BE2C (cell line): ENCODE measurements at places on chromosomes 3 and 15.
A peak's percentile ranks its signal among the peaks of the same experiment; 100 is the strongest.

- DNase-seq = no peak
Measured at GRCh38 chr15:33458421-33458820, 147.7 kb downstream of the RYR3 start.

- DNase-seq = no peak
Measured at GRCh38 chr3:193168931-193169330, 72.1 kb upstream of the PLAAT1 start.

DNA sequence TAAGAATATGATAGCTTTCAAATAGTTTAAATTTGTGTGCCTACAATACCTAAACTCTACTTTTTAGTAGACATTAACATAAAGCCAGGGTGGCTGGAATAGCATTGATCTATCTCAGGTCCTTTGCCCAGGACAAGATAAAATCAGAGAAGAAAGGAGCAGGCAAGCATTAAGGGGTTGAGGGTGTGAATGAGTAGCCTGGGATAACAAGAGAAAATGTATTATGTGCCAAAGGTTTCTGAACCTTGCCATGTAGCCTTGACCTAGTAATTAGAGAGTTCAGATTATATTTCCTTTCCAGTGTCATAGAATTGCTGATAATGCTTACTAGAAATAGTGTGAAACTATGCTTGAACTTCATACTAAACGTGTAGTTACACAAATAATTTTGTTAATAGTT lies 22.9 kb downstream of the ATP11B start:
- DNase-seq = no peak

GRCh38 chr3:162368417-162368816 lies 871.8 kb downstream of the OTOL1 start:
- DNase-seq = no peak

- no peak for DNase-seq
Measured at GRCh38 chr3:138222942-138223287, 35.8 kb downstream of the ARMC8 start.

DNA sequence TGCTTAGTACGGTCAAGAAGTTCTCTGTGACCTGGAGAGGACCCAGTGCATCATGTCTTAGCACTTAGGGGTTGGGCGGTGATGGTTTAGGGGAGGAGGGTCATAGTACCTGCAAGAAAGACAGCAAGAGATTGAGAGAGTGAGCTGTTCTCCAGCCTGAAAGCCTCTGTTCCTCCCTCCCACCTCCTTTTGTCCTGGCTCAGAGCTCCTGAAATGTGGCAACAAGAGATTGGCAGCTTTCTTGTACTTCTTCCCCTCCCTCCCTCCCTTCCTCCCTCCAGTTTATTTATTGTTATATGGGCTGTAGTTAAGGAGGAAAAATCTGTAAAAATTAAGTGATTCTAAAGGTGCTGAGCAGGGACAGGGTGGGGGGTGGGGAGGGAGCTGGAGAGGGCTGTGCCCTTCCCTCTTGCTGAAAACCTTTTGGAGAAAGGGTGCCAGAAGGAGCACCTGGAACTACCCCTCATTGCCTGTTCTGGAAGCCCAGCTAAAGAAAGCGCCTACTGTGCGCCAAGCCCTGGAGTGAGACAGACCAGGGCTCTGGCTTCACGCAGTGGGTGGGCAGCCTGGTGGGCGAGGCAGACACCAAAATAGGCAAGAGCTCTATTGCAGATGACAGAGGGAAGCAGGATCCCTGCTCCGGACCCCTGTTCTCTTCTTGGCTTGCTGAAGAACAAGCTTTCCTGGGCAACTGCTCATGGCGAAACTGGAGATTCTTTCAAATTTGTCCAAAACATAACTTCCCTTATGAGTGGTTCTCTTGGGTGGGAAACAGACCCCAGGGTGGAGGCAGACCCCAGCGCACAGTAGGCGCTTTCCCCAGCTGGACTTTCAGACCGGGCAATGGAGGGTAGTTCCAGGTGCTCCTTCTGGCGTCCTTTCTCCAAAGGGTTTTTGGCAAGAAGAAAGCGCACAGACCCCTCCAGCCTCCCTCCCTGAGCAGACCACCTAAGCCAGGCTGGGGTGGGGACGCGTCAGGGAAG lies 35.6 kb downstream of the LINGO1 start:
- DNase-seq = no peak

DNA sequence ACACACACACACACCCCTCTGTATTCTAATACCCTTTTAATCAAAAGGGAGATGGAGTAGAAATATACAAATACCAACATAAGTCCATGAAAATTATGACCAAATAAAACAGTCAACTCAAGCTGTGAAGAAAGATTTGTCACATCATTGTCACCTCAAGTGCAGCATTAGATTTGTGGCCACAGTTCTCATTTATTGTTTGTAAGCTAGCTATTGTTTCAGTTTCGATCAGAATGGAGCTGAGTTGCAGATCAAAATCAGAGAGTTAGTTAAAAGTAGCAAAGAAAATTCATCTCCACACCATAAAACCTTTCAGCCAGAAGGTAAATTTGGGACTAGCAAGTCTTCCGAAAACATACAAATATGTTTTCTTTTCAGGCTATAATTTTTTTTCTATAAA lies 267.7 kb upstream of the LMCD1 start:
- no peak for DNase-seq

DNA sequence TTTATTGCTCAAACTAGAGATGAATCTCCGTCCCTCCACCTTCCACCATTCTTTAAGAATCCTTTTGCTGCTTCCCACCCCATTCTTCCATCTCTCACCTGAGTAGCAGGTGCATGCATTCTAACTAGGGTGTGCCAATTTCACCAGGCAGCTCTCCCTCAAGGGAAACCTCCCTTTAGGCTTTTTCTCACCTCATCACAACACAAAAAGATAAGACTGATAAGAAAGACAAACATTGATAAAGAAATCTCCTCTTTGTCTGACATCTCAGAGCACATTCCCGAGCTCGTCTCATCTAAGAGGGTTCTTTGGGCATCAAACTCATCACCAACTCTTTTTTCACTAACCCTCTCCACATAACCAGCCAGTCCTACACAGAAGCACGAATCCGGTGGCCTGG lies 23.0 kb downstream of the MB21D2 start:
- DNase-seq = no peak

DNA sequence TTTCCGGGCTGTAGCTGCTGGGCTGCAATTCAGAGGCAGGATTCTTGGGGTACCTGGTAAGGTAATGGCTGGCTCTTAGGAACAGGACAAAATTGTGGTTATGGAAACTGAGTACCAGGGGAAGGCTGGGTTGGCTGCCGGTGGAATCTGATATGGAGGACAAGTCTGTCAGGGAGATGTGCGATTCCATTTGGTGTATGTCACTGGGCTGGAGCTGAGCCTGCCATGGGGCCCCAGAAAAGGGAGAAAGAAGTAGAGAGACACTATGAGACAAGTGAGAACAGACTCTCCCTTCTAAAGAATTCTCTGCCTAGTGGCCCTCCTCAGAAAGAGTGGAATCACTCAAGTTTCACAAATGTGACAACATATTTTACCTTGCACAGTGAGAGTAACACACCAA lies 368.2 kb upstream of the ROPN1 start:
- DNase-seq = no peak

- DNase-seq = no peak
Measured at GRCh38 chr3:9893739-9894138, 3.3 kb downstream of the JAGN1 start.

- DNase-seq = peak; percentile 88
Measured at GRCh38 chr3:170689893-170690660, 104.2 kb upstream of the SLC7A14 start.

DNA sequence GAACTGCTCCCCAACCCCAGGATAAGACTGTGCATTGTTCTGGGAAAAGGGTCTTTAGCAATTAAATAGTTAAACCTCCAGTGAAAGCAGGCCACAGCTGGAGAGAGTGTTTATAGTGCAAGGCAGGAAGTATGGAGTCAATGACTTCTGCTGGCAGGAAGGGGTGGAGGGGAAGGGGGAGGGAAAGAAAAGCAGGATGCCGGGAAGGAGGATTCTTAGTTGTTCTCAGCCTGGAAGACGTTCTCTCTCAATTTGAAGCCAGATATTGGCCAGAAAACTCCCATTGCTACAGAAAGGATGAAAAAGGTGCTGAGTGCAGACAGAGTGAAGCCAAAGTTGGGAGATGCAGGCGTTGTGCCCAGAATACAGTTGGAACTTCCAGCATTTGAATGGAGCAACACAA lies 35.7 kb upstream of the ACTL6A start:
- peak; percentile 41 for DNase-seq

- DNase-seq = no peak
Measured at GRCh38 chr3:16112910-16113504, 61.5 kb upstream of the GALNT15 start.

GRCh38 chr3:13715167-13715954 lies 164.5 kb downstream of the WNT7A start:
- no peak for DNase-seq

GRCh38 chr3:160038862-160039562 lies 50.4 kb downstream of the IL12A start:
- peak; percentile 65 for DNase-seq

DNA sequence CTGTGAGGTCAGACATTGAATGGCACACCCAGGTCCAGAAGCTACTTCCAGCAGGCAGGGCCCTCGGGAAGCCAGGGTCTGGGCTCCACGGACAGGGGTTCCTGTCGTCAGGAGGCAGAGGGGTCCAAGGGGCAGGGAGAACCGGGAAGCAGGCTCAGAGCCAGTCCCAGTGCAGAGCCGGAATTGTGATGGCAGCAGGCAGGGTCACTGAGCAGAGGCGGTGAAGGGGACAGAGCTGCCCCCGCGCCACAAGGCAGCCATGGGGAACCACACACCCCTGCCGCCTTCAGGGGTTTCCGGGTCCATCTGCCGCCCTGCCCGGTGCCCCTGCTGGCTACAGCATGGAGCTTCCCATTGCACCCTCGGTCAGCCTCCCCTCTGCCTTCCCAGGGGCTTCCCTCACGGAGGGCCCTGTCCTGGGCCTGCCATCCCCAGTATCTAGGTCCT lies 136.9 kb downstream of the NSMCE3 start:
- DNase-seq = no peak

DNA sequence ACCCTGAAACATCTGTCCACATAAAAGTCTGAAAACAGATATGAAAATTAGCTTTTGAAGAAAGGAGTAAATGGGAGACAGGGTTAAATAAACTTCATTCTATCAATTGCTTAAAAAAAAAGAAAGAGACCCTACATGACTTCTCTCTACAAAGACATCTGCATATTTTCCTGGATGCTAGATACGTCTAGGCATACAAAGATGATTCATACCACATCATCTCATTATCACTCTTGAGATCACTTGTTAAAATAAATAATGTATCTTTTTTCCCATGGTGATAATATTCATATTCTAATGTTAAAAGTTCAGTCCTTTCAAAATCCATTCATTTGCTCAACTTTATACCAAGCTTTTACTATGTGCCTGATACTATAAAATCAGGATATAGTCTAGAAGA lies 295.8 kb downstream of the MAGI1 start:
- DNase-seq = no peak

- DNase-seq = peak; percentile 45
Measured at GRCh38 chr3:152688313-152688712, 146.6 kb upstream of the P2RY1 start.

DNA sequence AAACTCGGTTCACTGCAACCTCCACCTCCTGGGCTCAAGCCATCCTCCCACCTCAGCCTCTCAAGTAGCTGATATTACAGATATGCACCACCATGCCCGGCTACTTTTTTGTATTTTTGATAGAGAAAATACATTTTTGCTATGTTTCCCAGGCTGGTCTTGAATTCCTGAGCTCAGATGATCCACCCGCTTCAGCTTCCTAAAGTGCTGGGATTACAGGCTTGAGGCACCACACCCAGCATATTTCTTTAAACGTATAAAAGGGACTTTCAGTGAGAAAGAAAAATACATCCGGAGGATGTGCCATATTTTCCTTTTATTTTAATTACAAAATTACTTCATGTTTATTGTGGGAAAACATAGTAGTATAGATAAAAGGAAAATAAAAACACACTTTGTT lies 55.2 kb downstream of the RPL39L start:
- no peak for DNase-seq

DNA sequence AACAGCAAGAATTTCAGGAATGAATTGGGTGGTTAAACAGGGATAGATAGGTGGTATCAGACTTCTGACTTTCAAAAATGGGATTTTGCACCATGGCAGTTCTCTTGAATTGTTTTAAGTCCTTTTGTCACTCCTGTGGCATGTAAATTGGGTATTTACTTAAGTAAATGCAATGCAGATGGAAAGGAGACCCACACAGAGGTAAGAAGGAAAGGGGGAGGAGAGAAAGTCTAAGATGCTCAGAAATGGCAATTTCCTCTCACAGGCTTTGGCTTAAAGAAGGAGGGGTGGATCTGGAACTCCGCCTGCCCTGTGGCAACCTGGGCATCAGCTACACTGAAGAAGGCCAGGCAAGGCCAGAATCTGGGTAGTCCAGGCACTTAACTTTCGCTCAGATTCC lies 197.1 kb upstream of the UBE2E1 start:
- no peak for DNase-seq

GRCh38 chr15:86615411-86615810 lies 535.7 kb downstream of the AGBL1 start:
- no peak for DNase-seq

GRCh38 chr15:49458145-49458544 lies 35.1 kb downstream of the FGF7 start:
- DNase-seq = no peak

DNA sequence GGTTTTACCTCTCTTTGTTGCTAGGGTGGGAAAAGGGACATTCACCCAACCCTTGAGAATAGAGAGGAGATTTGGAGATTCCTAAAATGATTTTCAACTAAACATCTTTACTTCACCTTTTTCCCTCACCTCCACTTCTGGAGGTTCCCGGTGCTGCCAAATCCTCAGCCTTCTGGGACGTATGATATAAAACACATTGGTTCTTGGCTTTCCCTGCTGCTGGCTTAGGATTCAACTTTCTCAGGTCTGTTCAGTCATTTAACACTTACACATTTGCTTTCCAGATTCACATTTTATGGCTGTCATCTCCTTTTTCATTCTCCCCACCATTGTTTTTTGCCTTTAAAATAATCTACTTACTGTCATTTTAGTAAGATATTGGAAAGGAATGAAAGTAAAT lies 106.6 kb downstream of the PIK3R4 start:
- DNase-seq = no peak

DNA sequence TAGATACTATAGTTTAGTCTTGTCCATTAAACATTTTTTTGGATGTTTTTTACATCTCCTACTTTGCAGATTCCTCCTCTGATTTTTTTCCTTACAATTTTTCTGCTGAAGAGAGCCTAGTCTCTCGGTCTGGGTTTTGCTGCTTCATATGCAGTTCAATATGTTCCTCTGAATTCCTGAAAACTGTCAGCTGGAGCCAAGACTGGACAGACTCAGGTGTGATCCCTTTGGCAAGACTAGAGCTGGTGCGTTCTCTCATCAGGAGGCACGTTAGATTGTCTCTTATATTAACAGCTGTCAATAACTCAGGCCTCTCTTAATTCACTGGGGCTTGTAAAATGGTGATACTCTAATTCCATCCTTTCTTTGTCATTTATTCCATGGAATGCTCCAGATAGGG lies 13.4 kb upstream of the GHRL start:
- no peak for DNase-seq
